ENCODE measurements at places on chromosomes 3 and 15.

DNA sequence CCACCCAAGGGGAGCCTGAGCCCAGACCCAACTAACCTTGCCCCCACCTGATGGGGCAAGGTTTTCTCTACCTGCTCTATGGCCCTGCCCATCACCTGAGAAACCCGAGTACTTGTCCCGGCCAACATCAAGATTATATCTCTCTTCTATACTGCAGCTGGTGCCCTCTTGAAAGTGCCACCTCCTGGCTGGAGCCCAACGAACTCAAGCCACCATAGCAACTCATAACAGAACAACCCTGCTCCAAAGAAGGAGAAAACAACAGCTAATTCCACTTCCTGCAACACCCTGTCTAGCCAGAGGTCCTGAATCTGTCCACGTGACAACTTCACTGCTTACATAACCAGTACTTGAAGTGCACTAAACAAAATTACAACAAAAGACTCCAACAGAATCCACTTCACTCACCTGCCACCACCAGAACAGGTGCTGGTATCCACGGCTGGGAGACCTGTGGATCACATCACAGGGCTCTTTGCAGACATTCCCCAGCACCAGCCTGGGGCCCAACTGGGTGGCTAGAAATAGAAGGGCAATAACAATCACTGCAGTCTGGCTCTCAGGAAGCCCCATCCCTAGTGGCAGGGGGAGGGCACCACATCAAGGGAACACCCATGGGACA is 49.2 kb downstream of the PIERCE2 start:
- no peak for DNase-seq

DNA sequence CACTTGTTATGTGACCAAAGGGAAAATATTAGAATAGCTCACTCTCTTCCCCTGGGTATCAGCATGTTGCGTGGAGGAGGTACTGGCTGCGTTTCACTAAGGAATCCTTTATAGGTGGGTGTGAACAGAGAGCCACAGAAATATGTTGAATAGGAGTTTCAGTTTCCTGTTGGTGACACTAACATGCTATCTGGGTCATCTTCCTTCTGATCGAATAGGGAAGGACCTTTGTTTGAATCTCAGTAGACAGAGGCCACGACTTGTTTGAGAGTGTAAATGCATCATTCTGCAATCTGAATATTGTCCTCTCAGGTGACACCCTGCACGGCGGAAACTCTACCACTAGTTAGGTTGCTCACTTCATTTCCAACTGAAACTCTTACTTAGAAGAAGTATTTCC is 157.9 kb upstream of the SLC2A2 start:
- no peak for DNase-seq

- DNase-seq = no peak
Measured at GRCh38 chr3:48708481-48708889, 8.5 kb downstream of the IP6K2 start.

GRCh38 chr3:51794206-51794605 is 15.2 kb upstream of the IQCF6 start:
- no peak for DNase-seq

- DNase-seq = no peak
Measured at GRCh38 chr3:177713928-177714900, 516.9 kb upstream of the TBL1XR1 start.

GRCh38 chr3:68958932-68959331 is 26.6 kb upstream of the TAFA4 start:
- no peak for DNase-seq

- DNase-seq = no peak
Measured at GRCh38 chr3:24591661-24592555, 97.3 kb upstream of the THRB start.

DNA sequence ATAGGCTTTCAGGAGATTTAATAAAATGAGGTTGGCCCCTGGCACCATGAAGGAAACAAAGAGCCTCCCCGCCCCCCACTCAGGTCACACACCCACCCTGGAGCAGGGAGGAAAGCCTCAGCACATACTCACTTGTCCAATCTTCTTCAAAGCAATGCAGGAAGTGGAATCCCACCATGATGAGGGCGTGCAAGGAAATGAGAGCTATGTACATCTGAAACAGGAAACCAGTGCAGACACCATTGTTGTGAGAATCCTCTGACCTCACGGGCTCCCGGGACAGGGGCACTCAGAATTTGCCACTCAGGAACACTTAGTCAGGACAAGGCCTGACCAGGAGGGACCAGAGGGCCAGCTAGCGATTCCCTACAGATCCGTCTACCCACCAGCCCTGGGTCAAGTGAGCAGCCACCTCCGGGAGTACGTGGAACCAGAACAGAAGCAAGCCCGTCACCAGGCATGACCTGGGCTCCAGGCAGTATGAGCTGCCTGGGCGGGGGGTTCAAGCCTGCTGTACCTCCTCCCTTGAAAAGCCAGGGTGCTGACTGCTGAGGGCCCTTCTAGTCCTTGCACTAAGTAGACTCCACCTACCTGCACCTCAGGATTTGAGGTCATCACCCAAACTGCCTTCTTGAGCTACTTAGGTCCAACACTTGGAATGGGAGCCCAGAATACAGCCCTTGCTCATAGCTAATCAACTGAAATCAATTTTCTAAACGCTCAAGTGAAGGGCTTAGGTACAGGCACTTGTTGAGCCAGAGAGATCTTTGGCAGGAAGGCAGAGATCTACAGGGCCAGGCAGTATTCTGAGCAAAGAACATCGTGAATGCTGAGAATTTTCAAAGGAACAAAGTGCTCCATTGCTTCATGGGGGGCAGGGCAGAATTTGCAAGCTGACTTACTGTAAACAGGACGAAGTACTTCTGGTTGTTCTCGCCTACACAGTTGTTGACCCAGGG is 42.7 kb downstream of the ZDHHC3 start:
- DNase-seq = no peak

DNA sequence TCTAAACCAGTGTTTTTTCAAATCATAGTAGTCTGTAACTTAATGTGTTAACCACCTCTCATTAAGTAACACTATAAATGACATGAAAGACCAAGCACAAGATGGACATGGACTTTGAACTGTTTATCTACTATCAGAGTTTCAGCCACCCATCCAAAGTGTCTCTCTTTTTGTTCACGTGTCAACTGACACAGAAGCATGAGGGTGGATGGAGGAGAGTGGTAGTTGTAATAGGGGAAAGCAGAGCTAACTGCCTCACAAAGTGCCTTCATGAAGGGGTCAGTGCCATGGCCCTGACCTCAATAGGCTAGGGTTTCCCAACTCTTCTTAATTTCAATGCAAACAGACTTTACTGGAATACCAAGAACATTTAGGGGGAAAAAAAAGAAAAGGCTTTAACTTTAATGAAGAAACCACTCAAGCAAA is 32.1 kb upstream of the TRPM7 start:
- no peak for DNase-seq

GRCh38 chr3:174583396-174583795 is 275.7 kb upstream of the NAALADL2 start:
- DNase-seq = no peak

DNA sequence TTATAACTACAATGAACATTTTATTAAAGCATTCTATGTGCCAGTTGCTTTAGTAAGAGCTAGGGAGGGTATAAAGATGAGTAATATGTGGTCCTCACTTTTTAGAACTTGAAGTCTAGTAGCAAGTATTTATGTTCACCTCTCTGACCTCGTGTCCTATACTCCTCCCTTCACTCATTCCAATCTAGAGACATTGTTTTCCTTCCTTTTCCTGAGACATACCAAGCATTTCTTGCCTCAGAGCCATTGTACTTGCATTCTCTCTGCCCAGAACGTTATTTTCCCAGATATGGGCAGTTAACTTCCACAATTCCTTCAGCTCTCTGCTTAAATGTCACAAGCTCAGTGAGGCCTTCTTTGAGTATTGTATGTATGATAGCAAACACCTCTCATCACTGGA is 408.6 kb downstream of the PDCD6IP start:
- no peak for DNase-seq

DNA sequence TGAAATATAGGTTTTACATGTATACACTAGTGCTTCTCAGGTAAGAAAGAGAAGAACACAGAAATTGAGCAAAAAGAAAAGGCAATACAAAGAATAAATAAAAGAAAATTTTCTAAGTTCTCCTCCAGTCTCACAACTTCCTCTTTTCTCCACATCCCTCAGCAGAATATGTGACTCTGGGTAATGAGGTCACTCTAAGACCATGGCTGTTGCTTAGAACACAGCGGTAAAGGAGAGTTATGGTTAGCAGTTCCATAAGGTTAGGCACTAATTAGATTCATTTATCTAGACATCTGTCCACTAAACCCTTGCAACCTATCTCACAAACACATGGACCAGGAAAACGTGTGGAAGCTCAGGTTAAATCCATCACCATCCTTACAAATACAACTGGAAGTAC is 47.9 kb downstream of the IGSF11 start:
- DNase-seq = no peak

GRCh38 chr3:87350367-87351199 is 74.2 kb upstream of the POU1F1 start:
- DNase-seq = no peak

- DNase-seq = no peak
Measured at GRCh38 chr15:77219841-77220240, 148.9 kb upstream of the TSPAN3 start.

DNA sequence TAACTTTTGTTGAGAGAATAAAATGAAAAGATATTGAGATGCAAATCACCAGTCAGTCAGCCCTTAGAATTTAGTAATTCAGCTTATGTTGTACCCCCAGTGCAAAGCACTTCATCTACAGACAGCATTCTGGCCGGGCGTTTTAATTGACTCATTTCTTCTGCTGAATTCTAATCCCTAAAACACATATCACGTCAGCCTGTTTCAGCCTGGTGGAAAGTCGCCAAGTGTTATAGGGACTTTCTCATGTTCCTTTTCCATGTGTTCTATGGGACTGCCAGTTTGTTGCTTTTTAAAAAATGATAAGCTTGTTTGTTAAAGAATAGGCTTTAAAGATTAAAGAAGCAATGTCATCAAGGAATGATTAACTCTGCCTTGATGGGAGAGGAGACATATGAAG is 169.7 kb upstream of the BFSP2 start:
- no peak for DNase-seq

DNA sequence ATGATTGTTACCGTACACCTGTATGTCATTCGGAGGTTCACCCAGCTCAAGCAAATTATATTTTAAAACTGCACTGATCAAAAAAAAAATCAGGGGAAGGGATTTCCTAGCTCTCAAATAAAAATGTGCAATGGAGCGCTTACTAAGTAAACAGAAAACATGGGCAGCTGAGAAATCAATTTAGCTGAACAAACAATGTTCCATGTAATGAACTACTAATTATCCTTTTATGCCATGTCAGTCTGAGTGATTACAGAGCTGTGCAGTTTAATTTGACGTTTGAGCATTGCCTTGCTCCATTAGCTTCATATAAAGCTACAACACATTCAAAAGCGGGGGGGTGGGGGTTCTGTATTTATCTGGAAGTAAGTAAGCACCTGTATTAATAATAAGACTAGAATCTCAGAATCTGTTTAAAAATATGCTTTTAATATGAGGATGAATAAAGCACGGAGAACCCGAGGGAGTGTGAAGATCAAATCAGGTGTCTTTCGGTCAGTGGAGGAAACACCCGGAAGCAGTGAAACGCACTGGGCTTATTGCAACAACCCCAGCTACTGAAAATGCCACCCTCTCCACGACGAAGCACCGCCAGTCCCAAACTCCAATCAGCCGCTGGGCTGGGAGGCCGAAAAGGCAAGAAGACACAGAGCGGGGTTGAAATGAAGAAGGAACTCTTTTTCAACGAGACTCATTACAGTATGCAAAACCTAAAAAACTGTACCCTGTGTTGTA is 196.5 kb upstream of the ATP11B start:
- no peak for DNase-seq

DNA sequence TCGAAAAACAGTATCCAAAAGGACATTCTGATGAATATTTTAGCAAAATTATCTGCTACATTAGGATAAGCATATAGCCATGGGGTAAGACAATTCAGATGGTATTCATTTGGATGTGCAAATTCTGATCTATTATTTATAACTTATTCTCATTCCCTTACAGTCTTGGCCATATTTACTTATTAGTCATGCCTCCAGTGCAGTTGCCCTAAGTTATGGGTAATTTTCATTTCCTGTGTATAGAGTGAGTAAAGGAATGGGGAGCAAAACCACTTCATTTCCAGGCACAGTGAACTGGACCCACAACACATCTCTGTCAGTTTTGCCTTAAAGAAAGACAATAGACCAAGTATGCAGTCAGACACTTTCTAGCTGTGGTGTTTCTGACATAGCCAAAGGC is 134.3 kb downstream of the POLQ start:
- no peak for DNase-seq

- DNase-seq = no peak
Measured at GRCh38 chr15:26200427-26200826, 337.3 kb upstream of the ATP10A start.

Measured in activated T-cell treated with anti-CD3 and anti-CD28 coated beads for 1 hour (primary cell).